ENCODE measurements at places on chromosomes 5 and 9.
A peak's percentile ranks its signal among the peaks of the same experiment; 100 is the strongest.

DNA sequence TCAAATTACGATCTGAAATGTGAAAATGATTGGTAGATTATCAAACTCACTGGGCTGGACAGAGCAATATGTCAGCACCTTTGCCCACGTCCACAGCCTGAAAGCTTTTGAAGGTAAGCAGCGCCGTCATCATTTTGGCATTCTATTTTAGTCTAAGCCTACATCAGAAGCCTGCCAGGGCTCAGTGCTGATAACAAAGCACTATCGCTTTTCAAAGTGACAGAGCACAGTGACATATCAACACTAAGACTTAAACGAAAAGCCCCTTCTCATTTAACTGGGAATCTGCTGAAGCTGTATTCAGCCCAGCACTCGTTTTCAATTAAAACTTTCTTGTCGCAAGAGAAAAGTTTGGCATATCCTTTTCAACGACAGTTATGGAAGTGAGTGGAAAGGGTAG lies 1076.3 kb downstream of the PTPRD start:
- DNase-seq, result no peak

DNA sequence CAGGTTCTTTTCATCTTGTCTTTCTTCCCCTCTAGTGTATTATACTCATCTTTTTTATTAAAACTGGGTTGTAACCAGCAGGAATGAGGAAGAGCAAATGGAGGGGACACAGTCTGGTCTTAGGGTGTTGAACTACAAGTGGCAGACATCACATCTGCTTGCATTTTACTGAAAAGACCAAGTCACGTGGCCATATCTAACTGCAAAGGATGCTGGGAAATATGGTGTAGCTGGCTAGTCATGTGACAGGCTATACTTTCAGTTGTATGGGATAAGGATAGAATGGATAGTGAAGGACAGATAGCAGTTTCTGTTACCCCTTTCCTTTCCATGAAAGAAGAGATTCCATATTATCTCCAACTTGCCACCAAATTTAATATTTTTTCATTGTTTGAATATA lies 13.0 kb upstream of the FGD3 start:
- no peak for DNase-seq

GRCh38 chr5:76811214-76811613 lies 7.6 kb upstream of the F2RL1 start:
- no peak for DNase-seq

- no peak for DNase-seq
Observed at GRCh38 chr5:133696006-133696584, 83.8 kb upstream of the FSTL4 start.

DNA sequence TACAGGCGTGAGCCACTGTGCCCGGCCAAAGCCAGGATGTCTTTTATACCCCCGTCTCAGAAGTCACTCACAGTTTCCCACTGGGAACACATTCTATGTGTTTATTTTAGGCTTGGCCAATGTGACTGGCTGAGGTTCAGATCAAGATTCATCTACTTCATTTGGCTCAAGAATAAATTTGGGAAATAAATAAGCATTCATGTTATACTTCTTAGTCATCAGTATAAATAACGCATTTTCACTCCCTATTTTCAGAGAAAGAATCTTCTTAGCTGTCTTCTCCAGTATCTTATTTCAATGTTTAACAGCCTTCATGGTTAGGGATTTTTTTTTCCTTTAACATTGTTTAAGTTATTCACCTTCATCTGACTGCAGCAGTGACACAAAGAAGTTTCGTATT lies 11.8 kb downstream of the S100Z start:
- peak; percentile 56 for DNase-seq

DNA sequence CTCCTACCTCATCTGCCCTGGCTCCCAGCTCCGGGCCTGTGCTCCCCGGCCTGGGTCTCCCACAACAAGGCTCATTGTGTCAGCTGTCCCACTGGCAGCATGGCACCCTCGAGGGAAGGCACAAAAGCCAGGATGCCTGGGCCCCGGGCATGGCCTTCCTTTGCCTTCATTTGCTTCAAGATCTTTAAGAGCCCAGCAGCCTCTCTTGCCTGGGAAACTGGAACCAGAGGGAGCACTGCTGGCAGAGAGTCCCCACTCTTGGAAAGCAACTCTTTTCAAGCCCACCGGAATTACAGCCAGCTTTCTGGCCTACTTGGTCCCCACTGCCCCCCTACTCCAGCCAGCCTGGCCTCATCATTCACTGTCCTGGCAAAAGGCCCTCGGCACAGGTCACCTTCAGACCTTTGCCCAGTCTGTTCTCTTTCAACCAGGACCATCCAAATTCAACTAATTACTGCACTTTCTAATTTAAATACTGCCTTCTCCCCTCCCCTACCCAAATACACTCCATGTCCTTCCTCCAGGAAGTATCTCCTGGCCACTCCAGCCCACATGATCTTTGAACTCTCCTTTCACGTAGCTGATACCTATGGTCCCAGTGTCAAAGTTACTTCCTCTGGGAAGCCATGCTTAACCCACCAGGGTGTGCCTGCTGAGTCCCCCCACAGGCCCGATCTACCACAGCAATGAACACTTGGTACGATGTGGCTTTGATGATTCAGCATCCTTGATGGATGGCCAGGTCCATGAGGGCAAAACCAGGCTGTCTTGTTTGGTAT lies 8.9 kb downstream of the ZER1 start:
- no peak for DNase-seq

DNA sequence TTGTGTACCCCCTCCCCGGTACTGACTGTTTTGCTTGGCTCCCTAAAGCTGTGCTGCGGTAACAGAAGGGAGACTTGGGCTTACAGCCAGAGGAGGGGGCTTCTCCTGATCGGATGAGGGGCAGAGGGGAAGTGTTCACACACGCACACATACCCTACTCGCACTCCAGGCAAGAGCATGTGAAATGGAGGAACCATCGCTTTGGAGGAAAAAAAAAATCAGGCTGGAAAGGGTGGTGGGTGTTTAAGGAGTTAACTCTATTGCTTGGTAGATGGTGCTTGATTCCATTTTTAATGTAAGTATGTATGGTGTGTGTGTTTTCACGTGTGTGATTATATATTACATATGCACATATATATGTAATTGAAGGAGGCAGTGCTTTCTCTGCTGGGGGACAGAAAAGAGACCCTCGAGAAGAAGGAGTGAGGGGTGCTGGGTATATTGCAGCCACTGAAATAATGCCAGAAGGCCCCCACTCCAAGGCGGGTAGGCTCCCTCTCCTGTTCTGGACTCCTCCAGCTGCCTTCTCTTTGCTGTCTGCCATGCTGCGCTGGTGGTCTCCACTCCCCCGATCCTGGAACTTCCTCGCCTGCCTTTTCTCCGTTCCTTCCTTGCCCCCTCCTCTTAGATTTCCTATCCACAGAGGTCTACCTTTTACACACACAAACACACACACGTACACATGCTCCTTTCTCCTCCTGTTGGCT lies 721 bp downstream of the GRIA1 start:
- DNase-seq, result no peak

DNA sequence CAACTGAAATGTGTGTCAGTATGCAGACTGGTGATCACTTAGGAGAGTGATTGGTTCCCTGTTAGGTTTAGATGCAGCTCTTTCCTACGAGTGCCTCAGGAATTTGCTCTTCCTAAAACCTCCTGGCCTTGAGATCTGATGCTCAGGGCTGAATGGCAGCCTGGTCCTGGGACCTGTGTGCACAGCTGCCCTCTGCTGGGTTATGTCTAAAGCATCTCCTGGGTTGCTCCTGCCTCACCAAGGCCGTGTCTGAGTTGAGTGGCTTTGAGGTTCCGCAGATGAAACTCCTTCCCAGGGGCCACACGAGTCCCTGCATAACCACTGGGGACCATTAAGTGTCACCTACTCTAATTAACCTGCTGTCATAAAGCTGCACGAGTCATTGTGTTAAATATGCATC lies 59.5 kb downstream of the MVB12B start:
- no peak for DNase-seq

Data from fibroblast of lung (primary cell).